Esophagus muscularis mucosa (tissue), 4 donors: ENCODE measurements at places on chromosomes 1 and 21. TPM values are rescaled to one million over a fixed set of nuclear protein-coding genes. Genes with fewer than 3 reads are reported as not detected.

DNA sequence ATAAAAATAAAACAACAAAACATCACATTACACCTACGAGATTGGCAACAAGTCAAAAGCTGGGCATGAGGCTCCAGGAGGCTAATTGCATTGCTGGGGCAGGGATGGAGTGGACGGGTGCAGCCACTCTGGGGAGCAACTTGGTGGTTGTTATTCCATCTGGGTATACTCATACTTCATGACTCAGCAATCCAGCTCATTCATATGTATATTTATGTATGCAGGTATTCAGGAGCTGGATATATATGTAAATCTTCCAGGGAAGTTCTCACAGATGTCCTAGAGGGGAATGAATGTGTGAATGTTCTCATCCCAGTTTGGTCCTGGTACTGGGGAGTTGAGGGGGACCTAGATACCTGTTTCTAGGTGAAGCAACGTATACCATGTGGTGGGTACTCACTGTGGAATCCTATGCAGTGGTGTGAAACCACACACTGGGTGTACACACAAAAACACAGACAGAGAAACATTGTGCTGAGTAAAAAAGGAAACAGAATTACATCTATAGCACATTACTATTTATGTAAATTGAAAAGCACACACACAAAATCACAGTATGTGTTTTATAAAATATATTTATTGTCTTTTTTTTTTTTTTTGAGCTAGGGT, 79.7 kb upstream of the RAB4A start:
- DNase-seq: no peak
- no peaks in the 10 kb centered on the region for H3K4me1 ChIP-seq
- H3K36me3 ChIP-seq: no peaks in the 10 kb centered on the region

GRCh38 chr1:231274119-231274825, 33.3 kb downstream of the GNPAT start:
- no peaks in the 10 kb centered on the region for H3K4me1 ChIP-seq
- DNase-seq: no peak
- H3K27me3 ChIP-seq: no peaks in the 10 kb centered on the region
- H3K27ac ChIP-seq: no peak overlapping the region
- H3K36me3 ChIP-seq: peaks cover 20% of the 10 kb centered on the region
- H3K4me3 ChIP-seq: no peak overlapping the region

GRCh38 chr1:2072109-2072806, 22.0 kb downstream of the PRKCZ start:
- H3K27me3 ChIP-seq: no peaks in the 10 kb centered on the region
- H3K4me3 ChIP-seq: no peak overlapping the region
- H3K27ac ChIP-seq: no peak overlapping the region
- no peaks in the 10 kb centered on the region for H3K36me3 ChIP-seq
- H3K4me1 ChIP-seq: no peaks in the 10 kb centered on the region
- DNase-seq: no peak

- H3K4me1 ChIP-seq: peaks cover 35% of the 10 kb centered on the region
- H3K27ac ChIP-seq: no peak overlapping the region
- no peak overlapping the region for H3K4me3 ChIP-seq
- H3K36me3 ChIP-seq: no peaks in the 10 kb centered on the region
- no peak for DNase-seq
- H3K27me3 ChIP-seq: no peaks in the 10 kb centered on the region
Measured at GRCh38 chr1:210230149-210230695, 2.4 kb upstream of the SERTAD4 start.

- peaks cover 7% of the 10 kb centered on the region for H3K4me1 ChIP-seq
- no peaks in the 10 kb centered on the region for H3K36me3 ChIP-seq
- no peak overlapping the region for H3K27ac ChIP-seq
- DNase-seq: no peak
- no peaks in the 10 kb centered on the region for H3K27me3 ChIP-seq
- no peak overlapping the region for H3K4me3 ChIP-seq
Measured at GRCh38 chr1:206814716-206815341, 42.5 kb upstream of the IL10 start.

DNA sequence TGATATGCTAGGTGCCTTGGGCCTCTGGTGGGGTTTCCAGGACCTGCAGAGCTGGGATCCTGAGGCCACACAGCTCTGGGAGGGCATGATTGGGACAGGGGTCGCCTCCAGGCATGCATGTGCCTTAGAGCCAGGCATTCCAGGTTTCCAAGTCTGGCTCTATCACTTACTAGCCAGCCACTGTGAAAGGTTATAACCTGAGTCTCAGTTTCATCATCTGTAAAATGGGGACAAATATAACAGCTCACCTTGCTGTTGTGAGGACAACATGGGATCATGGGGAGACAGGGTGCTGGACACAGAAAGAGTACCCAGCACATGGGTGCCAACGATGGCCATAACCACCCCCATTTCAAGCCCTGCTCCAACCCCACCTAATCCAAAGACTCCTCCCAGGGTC, 2.7 kb downstream of the CHI3L1 start:
- H3K36me3 ChIP-seq: no peaks in the 10 kb centered on the region
- H3K4me3 ChIP-seq: no peak overlapping the region
- no peaks in the 10 kb centered on the region for H3K27me3 ChIP-seq
- H3K4me1 ChIP-seq: peaks cover 4% of the 10 kb centered on the region

- no peaks in the 10 kb centered on the region for H3K4me1 ChIP-seq
- peaks cover 23% of the 10 kb centered on the region for H3K36me3 ChIP-seq
- no peak overlapping the region for H3K27ac ChIP-seq
- H3K4me3 ChIP-seq: no peak overlapping the region
- no peaks in the 10 kb centered on the region for H3K27me3 ChIP-seq
Measured at GRCh38 chr1:111129376-111129775, 10.5 kb downstream of the DRAM2 start.

DNA sequence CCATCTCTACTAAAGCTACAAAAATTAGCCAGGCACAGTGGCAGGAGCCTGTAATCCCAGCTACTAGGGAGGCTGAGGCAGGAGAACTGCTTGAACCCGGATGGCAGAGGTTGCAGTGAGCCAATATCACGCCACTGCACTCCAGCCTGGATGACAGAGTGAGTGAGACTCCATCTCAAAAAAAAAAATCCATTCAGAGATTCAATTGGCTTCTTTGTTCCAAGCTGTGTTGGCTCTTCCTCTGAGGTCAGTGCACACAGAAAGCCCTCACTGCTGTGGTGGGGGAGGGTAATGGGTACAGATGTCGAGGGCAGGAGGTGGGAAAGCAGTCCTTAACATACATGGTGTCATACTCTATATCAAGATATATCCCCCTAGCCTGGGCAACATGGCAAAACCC, 14.7 kb downstream of the TIE1 start:
- H3K27ac ChIP-seq: no peak overlapping the region
- H3K27me3 ChIP-seq: no peaks in the 10 kb centered on the region
- no peak overlapping the region for H3K4me3 ChIP-seq
- H3K36me3 ChIP-seq: peaks cover 61% of the 10 kb centered on the region

ELAVL4 gene
- 1.7 TPM for total RNA-seq
